GM04503 (cell line): ENCODE measurements at places on chromosomes 12 and 14.
A peak's percentile ranks its signal among the peaks of the same experiment; 100 is the strongest.

DNA sequence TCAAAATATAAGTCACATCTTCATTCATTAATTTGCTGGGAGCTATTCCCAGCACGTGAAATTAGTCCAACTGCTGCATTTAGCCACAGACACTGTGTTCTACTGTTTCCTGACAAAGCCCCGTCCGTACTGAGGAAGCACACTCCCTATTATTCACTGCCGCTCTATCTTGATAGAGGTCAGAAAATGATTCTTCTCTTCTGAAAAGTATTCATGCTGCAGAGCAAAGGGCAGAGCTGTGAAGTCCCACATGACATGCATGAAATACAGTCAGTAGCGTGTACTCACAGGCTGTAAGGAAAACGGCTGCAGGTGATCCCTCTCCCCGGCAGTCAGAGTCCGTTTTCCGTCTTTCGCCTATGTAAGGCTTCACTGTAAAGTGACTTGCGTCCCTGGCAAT is 302.5 kb upstream of the FKBP4 start:
- no peak for DNase-seq

GRCh38 chr14:54046250-54046649 is 89.6 kb upstream of the BMP4 start:
- no peak for DNase-seq

GRCh38 chr14:62189698-62190097 is 427.5 kb downstream of the SNAPC1 start:
- peak; percentile 20 for DNase-seq

- DNase-seq = no peak
Observed at GRCh38 chr12:6612247-6612646, 5.1 kb upstream of the CHD4 start.
